ENCODE measurements at places on chromosomes 5 and 9.

GRCh38 chr9:114694719-114695269 lies 12.8 kb upstream of the TEX48 start:
- DNase-seq: no peak

GRCh38 chr5:160905285-160905684 lies 53.3 kb upstream of the ATP10B start:
- no peak for DNase-seq

GRCh38 chr9:109604131-109604530 lies 106.0 kb upstream of the PTPN3 start:
- DNase-seq: no peak

DNA sequence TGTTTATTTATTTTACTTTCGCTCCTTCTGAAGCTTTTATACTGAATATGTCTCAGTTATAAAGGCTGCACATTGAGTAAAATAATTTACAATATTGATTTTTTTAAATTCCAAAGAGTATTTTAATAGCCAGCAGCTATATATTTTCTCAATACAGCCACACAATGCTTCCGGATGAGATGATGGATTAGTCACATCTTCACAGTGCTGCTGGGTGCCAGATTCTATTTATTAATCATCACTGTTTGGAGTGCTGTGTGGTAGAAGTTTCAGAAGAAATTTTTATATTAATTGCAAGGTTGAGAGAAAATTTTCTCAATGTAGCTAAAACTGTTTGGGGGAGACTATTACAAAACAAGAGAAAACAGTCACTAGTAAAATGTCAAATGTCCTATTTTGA lies 989.8 kb downstream of the TLE4 start:
- no peak for DNase-seq

GRCh38 chr9:131402738-131403492 lies 9.0 kb downstream of the PRRC2B start:
- no peak for DNase-seq

DNA sequence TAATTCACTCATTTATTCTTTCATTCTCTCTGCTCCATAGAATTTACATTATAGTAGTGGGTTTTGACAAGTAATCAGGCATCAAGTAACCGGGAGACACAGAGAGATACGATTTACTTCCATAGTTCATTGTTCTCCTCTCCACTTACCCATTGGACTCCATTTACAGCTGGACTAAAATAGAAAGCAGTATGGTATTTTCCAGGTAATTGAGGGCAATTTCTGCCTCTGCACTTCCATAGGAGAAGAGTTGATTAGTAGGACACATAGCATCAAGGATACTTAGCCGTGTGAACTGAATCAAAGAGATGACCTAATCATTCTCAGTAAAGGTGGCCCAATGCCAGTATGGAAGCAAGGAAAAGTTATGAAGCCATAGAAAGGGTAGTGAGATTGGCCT lies 244.4 kb downstream of the COX7C start:
- no peak for DNase-seq

DNA sequence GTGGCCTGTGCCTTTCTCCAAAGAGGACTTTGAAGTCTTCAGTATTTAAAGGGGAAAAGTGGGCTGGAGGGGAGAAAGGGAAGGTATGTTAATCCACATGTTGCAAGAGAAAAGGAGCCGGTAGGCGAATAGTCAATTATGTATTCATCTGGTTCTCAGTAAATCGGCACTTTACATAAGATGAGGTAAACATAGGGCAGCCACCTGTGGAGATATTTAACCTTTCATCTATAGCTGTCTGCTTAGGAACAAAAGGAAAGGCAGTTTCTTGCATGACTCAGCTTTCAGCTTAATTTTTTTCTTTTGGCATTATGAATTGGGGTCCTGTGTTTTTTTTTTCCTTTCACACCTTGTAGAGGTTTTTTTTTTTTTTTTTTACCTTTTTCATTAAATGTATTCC lies 42.2 kb downstream of the FGD3 start:
- no peak for DNase-seq

DNA sequence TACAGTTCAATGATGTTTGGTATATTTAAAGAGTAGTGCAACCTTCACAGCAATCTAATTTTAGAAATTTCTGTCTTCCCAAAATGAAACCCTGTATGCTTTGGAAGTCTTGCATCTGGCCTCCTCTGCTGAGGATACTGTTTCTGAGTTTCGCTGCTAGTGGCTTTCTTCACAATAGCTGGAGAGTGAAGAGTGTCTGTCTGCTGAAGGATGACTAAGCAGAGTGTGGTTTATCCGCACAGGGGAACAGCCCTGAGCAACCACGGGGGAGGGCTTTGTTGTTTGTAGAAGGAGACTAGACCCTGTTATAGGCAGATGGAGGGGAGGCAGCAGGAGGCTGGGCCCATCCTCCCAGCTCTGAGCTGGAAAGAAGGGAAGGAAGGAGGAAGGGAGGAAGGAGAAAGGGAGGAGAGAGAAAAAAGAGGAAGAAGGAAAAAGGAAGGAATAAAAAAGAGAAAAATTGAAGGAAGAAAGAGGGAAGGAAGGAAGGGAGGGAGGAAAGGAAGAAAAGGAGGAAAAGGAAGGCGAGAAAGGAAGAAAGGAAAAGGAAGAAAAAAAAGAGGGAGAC lies 10.5 kb upstream of the IRX2 start:
- no peak for DNase-seq

DNA sequence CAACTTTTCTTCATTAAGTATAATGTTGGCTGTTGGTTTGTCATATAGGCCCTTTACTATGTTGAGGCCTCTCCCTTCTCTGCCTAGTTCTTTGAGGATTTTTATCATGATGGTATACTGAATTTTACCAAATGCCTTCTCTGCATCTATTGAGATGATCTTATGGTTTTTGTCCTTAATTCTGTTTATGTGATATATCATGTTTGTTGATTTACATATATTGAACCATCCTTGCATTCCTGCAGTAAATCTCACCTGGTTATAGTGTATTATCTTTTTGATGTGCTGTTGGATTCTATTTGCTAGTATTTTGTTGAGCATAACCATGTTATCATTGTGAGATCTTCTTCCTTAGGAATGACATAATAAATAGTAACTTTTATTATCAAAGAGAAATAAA lies 362.9 kb downstream of the CCDC171 start:
- no peak for DNase-seq

GRCh38 chr5:98307811-98308210 lies 465.7 kb upstream of the RGMB start:
- no peak for DNase-seq

DNA sequence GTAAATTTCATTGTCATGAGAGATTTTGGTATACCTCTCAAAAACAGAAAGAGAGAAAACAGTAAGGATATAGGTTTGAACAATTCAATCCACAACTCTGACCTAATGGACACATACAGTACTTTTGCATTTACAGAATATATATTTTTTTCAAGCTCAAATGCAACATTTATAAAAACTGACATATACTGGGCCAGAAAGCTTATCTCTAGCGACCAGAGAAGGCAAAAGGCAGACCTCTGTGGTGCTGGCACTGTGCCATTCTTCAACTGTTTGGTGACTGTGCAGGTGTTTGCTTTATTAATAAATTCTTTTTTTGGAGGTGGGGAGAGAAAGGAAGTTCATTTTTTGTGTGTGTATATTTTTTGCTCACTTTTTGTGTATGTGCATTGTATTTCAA lies 6.0 kb upstream of the PLAC8L1 start:
- DNase-seq: no peak

DNA sequence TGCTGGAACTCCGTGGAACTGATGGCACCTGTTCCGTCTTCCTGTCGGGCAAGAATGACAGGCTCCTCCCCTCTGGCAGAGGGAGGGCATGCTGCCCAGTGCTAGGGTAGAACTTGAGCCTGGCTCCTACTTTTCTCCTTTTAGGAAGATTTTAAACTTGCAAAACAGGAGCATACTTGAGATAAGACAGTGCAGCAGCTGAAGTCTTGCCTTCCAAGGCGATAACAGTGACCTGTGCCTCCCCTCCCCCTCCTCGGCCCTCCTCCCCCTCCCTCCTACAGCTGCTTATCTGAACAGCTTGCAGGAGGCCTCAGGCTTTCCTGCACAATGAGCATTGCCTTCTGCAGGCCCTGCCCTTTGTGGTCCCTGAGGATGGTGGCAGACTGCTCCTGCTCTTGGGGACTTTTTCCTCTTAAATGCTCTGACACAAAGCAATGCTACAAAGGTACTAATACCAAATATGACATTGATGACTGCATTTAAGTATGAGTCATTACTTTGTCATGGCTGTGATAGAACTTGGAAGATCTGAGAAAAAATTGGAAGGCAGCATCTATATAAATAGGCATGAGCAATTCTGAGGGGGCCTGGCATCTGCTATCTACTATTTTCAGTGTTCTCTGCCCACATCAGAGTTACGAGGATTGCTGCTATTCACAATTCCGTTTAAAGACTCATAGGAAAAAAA lies 2.0 kb downstream of the GADD45G start:
- DNase-seq: peak; percentile 34

GRCh38 chr5:78677777-78678668 lies 29.5 kb upstream of the LHFPL2 start:
- DNase-seq: no peak

DNA sequence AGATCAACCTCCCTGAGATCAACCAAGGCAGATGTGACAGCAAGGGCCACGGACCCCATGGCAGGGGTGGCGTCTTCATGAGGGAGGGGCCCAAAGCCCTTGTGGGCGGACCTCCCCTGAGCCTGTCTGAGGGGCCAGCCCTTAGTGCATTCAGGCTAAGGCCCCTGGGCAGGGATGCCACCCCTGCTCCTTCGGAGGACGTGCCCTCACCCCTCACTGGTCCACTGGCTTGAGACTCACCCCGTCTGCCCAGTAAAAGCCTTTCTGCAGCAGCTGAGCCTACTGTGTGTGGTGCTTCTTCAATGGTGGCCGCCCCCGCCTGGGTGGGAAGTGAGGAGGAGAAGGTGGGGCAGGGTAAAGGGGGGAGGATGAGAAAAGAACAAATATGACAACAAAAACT lies 8.3 kb downstream of the GPX3 start:
- no peak for DNase-seq

GRCh38 chr5:151345808-151346478 lies 1.4 kb downstream of the SLC36A2 start:
- no peak for DNase-seq

DNA sequence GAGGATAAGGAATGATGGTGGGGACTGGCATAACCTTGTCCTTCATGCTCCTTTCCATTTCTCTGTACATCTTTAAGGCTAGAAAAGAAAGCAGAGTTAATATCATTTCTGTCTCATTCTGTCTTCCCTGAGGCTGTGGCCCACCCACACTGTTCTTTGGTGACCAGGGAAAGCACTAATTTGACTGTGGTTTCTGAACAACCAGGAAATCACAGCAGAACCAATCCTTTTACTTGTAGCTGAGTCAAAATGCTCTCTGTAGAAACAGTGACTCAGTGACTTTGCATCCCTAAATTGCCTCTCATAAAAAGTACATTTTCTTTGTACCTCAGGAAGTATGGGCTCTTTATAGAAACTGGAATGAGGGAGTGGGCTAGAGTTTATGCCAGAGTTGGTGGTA lies 28.1 kb downstream of the IL33 start:
- no peak for DNase-seq

- DNase-seq: no peak
Measured at GRCh38 chr5:116449458-116449857, 125.2 kb downstream of the SEMA6A start.

DNA sequence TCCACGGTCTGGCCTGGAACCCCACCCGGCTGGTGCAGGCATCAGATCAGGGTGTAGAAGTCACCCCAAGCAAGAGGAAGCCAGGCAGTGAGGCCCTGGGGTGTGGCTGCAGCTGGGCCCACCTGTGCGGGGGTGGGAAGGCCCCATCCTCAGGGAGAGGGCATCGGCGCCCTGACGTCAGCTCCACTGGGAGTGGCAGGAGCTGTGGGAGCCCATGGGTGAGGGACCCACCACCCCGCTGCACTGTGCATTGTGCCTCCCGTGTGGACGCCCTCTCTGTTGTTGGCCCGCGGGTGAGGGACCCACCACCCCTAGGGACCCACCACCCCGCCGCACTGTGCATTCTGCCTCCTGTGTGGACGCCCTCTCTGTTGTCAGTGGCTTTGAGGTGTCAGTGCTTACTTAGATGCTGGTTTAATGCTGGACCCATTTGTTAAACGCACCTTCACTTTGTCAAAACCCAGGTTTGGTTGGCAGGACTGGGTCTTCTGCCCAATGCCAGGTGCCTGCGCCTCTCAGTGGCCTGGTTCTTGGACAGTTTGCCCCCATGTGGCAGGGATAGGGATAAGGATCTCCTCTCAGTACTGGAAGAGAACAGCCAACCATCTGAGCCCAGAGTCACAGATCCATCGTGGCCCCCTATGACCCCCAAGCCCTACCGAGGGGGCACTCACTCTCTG lies 6.9 kb upstream of the EXOC3 start:
- DNase-seq: no peak

DNA sequence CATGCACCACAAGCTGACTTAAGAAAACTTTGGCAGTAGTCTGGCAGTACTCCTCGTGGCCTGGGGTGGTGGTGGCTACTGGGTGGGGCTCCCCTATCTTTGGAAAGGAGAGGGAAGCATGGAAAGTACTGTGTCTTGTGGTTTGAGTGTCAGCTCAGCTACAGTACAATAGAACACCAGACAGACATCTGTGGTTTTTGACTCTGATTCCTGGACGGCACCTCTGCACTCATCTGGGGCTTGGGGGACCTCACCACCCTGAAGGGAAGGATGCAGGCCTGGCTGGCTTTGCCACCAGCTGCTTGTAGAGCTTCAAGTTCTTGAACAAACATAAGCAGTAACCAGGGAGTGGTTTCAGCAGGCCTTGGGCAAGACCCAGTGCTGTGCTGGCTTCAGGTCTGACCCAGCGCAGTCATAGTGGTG lies 40.6 kb downstream of the TNFSF8 start:
- DNase-seq: no peak

DNA sequence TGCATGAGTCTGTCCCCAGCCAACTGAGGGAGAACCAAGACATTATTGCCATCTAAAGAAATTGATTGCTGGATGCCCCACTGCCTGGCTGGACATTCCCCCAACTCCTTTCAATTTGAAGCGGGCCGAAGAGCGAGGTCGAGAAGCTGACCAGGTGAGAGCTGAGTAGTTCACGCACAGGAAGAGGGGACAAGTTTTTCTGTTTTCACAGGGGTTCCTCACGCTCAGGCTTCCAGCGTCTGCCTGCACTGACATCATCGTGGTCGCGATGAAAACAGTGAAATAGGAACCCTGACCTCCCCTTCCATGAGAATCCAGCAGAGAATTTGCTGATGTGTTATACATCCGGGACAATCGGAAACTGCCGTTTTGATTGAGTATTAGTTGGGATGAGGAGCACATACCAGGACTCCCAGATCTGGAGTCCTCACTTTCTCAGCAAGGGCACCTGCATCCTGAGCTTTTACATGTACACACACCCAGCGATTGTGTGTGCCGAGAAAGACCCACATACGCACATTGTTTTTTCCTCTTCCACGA lies 3.1 kb upstream of the DMRT3 start:
- DNase-seq: no peak

DNA sequence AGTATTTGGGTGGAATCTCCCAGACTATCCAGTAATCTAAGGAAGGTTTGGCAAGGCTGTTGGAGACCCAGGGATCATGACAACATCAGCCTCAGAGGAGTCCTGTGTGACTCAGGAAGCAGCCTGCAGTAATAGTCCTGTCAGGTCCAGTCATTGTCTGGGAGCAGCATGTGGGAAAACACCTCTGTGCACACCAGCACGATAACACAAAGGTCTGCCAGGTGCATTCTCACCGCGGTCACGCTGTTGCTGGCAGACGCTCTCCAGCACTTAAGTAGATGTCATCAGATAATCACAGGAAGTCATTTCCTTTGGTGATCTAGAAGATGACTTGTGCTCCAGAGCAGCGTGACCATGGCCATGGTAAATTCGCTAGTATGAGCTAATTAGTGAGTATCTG lies 99.2 kb upstream of the IQGAP2 start:
- no peak for DNase-seq

GRCh38 chr9:128341435-128341849 lies 1.1 kb downstream of the SLC27A4 start:
- peak; percentile 56 for DNase-seq

Measured in stimulated activated CD4-positive, alpha-beta T cell treated with anti-CD3 and anti-CD28 coated beads, Interleukin-12 subunit alpha, Interleukin-12 subunit beta, amount 100 ng/mL, for 4 hours (primary cell).